RKO (cell line): ENCODE measurements at places on chromosomes 5 and 9.

GRCh38 chr5:38423276-38424147, 132.9 kb downstream of the LIFR start:
- no peak for DNase-seq

GRCh38 chr9:124844291-124844690, 9.0 kb upstream of the WDR38 start:
- DNase-seq = no peak

GRCh38 chr5:168104350-168104749, 187.1 kb upstream of the WWC1 start:
- DNase-seq = no peak

- no peak for DNase-seq
Measured at GRCh38 chr9:133685653-133686609, 49.8 kb downstream of the DBH start.

DNA sequence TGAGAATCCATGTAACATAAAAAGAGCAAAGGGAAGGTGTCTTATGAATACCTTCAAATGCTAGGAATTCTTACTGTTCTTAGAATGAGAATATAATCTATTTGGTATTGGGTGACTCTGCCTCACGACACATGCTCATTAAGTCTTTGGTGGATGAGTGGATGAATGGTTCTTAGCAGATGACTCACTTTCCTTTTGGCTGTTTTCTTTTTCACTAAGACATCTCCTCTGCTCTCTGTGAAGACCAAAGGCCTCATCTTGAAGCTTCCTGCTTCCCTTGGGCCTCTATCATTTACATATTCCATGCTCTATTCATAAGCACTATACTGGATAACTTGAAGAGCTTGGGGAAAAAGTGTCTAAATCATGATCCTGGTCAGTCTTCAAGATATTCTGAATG, 468.1 kb downstream of the SPATA31D1 start:
- peak; percentile 1 for DNase-seq

- peak; percentile 56 for DNase-seq
Measured at GRCh38 chr5:152246401-152246800, 158.7 kb downstream of the NMUR2 start.

DNA sequence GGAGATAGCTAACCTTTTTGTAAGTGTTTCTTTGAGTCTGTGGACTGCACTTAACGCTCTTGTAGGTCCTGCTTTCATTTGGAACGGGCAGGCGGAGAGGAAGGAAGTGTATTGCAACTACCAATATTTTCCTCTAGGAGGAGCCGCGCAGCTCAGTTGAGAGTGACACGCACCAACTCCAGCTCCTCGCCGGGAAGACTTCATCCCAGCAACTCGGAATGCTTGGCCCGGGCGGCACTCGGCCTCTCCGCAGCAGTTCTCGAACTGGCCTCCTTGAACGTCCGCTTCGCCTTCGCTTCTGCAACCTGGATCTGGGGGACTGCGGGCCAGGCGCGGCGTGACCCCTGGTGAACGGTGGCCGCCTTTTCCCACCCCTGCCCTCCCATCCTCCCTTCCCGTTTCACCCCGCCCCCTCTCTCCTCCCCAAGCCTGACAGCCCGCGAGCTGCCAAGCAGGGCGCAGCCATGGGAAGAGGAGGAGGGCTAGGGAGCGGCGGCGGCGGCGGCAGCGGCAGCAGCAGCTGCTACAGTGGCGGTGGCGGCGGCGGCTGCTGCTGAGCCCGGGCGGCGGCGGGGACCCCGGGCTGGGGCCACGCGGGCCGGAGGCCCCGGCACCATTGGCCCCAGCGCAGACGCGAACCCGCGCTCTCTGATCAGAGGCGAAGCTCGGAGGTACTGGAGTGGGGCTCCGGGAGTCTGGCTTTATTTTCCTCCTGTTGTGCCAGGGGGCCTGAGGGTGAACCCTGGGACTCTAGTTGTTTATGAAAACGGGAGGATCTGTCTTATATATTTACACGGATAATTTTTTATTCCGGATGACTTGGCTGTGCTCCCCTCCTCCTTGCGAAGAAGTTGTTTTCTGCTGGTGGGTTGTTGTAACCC, at the start of gene GHR:
Gene GHR (plus strand): TSS at position 155 of the 881 bp plus-strand sequence. CDS start 142,436 bp downstream, outside the sequence.
- DNase-seq = no peak

DNA sequence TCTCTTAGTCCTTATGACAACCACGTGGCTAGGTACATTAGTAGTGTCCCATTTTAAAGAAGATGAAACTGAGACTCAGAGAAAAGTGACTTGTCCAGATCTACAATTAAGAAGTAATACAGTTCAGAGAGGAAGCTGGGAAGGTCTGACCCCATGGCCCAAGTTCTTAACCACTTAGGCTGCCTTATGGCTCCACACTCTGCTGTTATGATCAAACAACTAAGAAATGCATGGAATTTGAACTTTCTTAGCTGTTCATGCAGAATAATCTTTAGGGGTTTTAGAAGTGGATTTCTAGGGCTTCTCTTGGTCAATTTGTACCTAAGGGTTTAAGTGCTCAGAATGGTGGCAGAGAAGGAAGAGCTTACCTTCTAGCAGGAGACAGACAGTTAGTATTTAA, 128.0 kb upstream of the MSX2 start:
- DNase-seq = no peak

- DNase-seq = no peak
Measured at GRCh38 chr5:128014578-128014977, 69.0 kb upstream of the SLC12A2 start.

DNA sequence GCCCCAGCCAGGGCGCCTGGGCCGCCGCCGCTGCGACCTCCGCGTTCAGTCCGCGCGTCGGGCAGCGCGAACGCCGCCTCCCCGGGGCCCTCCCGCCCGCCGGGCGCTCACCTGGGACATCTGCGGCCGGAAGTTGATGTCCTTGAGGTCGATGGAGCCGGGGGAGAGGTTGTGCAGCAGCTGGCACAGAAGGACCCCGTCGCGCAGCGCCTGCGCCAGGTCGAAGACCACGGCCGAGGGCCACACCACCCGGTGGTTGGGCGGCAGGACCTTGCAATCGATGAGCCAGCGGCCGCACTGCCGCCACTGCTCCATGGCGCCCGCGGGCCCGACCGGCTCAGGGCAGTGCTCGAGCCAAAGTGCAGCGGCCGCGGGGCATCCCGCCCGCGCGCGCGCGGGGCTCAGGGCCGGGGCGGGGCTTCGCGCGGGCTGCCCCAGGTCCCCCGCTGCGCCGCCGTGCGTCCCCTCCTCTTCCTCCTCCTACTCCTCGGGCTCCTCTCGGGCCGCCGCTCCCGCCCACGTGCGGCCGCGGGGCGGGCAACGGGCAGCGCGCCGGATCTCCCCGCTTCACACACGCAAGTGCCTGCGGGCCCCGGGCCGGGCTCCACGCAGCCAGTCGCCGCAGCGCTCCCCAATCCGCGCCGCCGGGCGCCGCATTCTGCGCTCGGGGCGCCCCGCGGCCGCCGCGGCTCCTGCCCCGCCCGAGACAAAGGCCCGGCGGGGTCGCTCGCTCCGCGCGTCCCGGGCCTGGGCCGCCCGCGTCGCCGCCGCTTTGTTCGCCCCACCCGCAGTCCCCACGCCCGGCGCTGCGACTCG, at the start of gene VAV2:
Gene VAV2 (minus strand): TSS at position 361 of the 816 bp plus-strand sequence. CDS start 46 bp downstream, at position 315.
- peak; percentile 84 for DNase-seq

DNA sequence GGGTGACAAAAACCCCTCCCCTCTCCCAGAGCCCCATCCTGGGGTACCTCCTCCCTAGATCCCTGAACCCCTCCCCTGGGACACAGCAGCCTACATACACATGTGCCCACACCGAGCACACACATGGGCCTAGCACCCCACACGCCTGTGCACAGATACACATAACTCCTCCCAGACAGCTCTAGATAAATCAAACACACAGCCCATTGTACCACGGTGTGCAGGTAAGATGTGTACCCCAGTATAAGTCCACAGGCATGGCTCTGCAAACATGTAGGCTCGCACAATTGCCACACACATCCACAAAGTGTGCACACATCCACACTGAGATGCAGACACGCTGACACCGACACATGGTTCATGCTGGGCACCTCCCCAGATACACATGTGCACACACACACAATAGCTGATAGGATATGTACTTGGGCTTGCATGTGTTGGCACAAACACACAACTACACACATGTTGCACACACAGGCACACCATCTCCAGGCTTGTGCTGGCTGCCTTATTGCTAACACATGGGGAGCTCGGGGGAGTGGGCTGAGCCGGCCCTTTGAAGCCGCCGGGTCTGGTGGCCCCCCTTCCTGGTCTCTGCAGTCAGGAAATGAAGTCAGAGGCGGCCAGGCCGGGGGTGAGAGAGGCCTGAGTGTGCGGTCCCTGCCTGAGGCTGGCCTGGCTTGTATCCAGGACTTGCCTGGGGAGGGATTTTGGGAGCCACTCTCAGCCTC, 30.2 kb downstream of the GOLGA2 start:
- DNase-seq = peak; percentile 57

DNA sequence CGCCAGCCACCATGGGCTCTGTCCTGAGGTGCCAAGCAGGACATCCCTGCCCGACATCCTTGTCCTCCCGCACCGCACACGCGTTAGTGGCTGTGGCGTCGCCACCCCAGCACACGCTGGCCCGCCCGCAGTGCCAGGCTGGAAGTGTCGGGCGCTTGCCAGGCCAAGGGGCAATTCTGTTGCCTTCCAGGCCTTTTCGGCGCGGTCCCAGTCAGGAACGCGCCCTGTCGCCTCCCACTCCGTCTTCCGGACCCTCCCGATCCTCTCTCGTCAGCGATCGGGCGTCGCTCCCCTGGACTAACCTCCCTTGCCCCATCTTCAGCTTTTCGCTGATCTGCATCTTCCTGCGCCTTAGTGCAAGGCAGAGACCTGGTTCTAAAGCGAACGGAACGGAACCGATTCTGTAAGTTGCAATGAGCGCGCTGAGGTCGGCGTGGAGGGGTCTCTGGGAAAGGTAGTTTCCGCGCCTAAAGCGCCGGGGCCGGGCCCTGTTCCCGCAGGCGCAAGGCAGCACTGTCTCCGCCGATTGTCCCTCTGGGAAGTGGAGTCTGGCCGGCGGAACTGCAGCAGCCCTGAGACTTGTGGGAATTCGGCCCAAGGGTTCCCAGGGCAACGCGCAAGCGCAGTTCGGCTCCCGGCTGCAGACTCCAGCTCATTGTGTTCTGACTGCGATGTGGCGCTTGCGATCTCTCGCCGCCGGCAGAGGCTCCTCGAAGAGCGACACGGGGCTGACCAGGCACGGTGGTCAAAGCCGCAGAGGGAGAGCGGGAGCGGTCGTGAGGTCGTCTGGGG, at the start of gene ZNF454:
Gene ZNF454 (plus strand): TSS at position 630 of the 792 bp plus-strand sequence. CDS start 1,594 bp downstream, outside the sequence.
- no peak for DNase-seq

GRCh38 chr5:105134328-105134727, 1571.7 kb upstream of the NUDT12 start:
- no peak for DNase-seq

DNA sequence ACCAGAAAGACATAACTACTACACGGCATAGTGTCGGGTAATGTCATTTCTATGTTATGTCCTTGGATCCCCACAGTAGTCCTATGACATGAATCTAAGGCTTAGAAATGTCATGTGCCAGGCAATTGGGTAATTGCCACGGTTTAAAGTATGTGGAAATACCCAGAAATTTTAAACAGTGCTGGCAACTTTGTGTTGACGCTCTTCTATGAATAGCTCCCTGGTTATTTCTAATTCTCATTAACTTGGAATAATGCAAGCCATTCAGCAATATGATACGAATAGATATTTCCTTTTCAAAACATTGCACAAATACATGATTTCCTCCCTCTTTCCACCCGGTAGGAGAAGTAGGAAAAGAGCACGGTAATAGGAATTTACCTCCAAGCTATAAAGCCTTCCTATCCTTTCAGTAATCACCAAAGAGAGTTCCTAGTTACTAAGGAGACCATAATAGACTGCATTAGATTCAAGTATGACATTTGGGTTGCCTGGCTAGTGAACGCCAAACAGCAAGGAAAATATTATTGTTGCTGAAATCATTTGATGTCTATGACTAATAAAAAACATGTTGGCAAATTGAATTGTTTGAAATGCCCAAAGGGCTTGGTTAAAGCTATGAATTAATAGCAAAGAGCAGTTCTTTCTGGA, 168.4 kb downstream of the CCDC192 start:
- DNase-seq = no peak

DNA sequence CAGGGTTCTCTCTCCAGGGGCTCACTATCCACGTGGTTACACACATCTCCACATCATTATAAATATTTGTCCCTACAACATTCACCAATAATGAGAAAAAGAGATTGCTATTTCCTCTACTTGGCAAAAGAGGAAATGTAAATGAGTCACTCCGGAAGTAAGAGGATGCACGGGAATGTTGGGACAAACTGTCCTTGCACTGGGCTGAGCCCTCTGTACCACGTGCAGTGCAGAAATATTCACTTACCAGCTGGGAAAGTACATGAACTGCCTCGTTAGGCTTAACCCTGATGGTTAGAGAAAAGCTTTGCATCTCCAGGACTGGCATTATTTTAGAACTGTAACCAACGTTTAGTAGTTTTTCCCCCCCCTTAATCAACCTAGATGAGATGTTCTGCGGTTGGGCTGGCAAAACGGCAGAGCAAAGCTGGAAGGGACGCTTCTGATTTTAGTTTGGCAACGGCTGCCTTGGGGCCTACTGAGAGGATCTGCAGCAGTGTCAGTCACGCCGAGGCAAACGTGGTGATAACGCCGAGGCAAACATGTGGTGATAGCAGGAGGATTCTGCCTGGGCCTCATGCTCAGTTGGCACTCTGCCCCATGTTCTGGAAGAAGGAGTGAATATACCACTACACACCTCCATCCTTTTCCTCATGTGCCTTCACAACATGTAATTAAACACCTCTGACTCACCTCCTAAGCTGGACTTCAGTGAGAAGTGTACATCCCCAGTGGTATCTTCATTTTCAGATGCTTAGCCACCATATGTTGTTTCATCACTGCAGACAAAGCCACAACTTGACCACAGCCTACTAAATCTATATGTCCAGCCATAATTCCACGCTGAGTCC, 661.4 kb upstream of the KLF4 start:
- DNase-seq = peak; percentile 10

DNA sequence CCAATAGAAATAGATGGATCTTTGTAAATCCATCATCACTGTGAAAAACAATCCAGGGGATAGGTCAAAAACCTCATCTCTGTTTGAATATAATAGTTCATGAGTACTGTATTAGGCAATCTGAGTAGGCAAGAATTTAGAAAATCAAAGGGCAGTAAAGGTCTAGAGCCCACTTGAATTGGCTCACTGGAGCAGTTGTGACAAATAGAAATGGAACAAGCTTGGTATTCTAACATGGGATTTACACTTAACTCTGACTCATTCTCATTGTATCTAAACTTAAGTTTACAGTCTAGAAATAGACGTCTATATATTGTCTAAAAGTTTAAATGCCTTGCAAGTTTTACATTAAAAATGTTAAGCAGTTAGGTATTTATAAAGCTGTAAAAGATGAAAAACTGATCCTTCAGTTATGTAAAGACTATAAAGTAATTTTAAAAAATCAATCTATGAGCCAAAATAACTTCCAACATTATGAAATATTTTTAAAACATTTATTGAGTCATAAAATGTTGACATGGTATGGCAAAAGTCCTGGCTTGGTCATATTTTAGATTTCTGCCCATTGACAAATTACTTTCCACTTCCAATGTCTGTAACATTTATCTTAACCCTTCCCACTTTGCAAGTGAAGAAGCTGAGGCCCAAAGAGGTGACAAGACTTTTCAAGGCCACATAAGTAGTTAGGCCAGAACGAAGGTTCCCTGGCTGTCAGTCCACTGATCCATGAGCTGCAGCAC, 203.7 kb upstream of the NREP start:
- DNase-seq = no peak

- DNase-seq = no peak
Measured at GRCh38 chr5:122608222-122608621, 166.7 kb upstream of the SNX2 start.

GRCh38 chr9:93267681-93268505, 84.0 kb downstream of the WNK2 start:
- no peak for DNase-seq
